ENCODE measurements at places on chromosomes 7 and 10. TPM values are rescaled to one million over a fixed set of nuclear protein-coding genes. Genes with fewer than 3 reads are reported as not detected.

TAX1BP1 gene
- total RNA-seq, result 120 TPM

ENTPD1 gene
- 32.1 TPM for total RNA-seq

DNA sequence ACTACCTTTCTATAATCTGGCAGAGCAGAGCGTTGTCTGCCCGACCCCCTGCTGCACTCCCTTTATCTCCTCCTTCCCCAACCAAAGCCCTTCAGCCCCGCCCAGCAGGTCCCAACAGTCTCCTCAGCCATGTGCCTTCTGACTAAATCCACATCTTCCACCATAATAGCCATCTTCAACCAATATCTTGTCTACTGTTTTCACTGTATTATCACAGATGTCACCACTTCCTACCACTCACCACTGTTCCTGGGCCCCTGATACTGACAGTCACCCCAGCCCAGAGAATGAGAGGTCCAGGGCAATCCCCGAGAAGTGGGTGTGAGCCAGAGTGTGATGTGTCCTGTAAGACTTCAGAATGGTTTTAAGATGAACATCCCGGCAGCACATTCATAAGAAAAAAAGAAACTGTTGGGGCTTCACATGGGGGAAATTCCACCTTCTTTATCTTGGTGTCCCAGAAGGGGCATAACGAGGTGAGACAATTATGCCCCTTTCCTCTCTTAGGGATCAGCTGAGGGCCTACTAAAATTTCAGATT, 25.3 kb downstream of the CCDC6 start:
- no peaks in the 10 kb centered on the region for H3K27me3 ChIP-seq
- no peaks in the 10 kb centered on the region for H3K36me3 ChIP-seq
- no peak for DNase-seq
- H3K27ac ChIP-seq, result no peak overlapping the region
- H3K4me1 ChIP-seq, result peaks cover 40% of the 10 kb centered on the region

- no peak overlapping the region for H3K27ac ChIP-seq
- no peaks in the 10 kb centered on the region for H3K27me3 ChIP-seq
- H3K4me3 ChIP-seq, result no peak overlapping the region
- H3K36me3 ChIP-seq, result no peaks in the 10 kb centered on the region
- DNase-seq, result no peak
- H3K4me1 ChIP-seq, result peaks cover 20% of the 10 kb centered on the region
Measured at GRCh38 chr10:71864911-71865361, 13.9 kb upstream of the PSAP start.

GRCh38 chr10:92714152-92714845, 24.5 kb downstream of the HHEX start:
- DNase-seq, result no peak
- no peaks in the 10 kb centered on the region for H3K27me3 ChIP-seq
- H3K4me3 ChIP-seq, result no peak overlapping the region
- H3K4me1 ChIP-seq, result no peaks in the 10 kb centered on the region
- no peaks in the 10 kb centered on the region for H3K36me3 ChIP-seq

Measured in thoracic aorta (tissue), 2 donors.